Fibroblast of gingiva (primary cell): ENCODE measurements at places on chromosomes 12 and 14.

- peak; percentile 77 for DNase-seq
Observed at GRCh38 chr14:29927376-29928116, at the start of gene PRKD1. PRKD1 (minus strand) TSS chr14:29927847.

DNA sequence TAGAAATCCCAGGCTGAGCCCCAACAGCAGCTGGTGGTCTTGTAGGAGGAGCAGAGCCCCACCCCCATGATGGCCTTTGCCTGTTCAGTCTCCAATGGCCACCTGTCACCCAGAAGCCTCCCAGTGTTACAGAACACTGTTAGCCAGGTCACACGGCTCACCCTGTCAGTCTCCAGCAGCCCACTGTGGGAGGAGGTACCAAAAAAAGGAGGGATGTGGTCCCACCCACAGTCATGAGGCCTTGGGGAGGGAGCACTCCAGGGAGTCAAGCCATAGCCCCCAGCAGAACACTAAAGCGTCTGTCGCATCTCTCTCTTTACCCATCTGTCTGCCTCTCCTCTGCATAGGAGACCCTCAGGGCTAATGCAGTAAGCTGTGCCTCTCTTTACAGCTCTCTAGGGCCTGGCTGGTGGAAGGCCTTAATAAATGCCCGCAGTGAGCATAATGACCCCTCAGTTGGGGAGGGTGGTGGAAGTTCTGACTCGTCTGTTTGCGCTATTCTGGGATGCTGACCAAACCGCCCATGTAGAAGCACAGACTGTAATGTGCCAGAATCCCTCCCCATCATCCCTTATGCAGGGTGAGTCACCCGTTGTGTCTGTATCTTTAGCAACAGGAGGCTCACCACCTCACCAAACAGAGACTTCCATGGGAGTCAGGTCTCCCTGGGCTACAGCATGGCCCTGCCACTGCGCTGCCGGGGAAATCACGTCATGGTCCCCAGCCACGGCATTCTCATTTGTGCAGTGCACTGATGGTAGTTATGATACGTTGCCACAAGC is 14.6 kb downstream of the C14orf132 start:
- DNase-seq, result peak; percentile 89

GRCh38 chr12:4270016-4270830 is 3.3 kb upstream of the CCND2 start:
- no peak for DNase-seq

GRCh38 chr12:64912516-64913255 is 88.2 kb downstream of the TBC1D30 start:
- DNase-seq, result peak; percentile 14

GRCh38 chr14:48686650-48687049 is 899.5 kb downstream of the RPS29 start:
- DNase-seq, result no peak

- DNase-seq, result no peak
Observed at GRCh38 chr12:93011100-93011499, 82.0 kb upstream of the EEA1 start.

GRCh38 chr14:75822522-75823141 is 159.2 kb downstream of the TGFB3 start:
- peak; percentile 73 for DNase-seq

- DNase-seq, result no peak
Observed at GRCh38 chr14:41302776-41303175, 303.9 kb upstream of the LRFN5 start.

- DNase-seq, result peak; percentile 26
Observed at GRCh38 chr14:64337888-64338615, 43.9 kb upstream of the ESR2 start.

DNA sequence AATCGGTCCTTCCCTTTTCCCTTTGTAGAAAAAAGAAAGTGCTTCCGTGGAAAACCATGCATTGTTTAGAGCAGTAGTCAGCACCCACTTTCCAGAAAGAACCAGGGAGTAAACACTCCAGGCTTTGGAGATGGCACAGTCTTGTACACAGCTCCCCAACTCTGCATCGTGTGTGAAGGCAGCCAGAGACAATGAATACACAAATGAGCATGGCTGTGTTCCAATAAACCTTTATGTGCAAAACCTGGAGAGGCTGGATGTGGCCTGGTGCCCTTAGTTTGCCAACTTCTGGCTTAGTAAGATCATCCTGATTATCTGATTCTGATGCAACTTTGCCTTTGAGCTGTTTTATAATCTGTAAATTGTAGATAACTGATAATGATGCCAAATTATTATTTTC is 463.4 kb upstream of the TMEM132C start:
- DNase-seq, result no peak

GRCh38 chr12:48525332-48525731 is at the start of gene OR8S1:
OR8S1 (plus strand) TSS chr12:48525632; CDS start chr12:48525632, 0 bp downstream.
- DNase-seq, result no peak

DNA sequence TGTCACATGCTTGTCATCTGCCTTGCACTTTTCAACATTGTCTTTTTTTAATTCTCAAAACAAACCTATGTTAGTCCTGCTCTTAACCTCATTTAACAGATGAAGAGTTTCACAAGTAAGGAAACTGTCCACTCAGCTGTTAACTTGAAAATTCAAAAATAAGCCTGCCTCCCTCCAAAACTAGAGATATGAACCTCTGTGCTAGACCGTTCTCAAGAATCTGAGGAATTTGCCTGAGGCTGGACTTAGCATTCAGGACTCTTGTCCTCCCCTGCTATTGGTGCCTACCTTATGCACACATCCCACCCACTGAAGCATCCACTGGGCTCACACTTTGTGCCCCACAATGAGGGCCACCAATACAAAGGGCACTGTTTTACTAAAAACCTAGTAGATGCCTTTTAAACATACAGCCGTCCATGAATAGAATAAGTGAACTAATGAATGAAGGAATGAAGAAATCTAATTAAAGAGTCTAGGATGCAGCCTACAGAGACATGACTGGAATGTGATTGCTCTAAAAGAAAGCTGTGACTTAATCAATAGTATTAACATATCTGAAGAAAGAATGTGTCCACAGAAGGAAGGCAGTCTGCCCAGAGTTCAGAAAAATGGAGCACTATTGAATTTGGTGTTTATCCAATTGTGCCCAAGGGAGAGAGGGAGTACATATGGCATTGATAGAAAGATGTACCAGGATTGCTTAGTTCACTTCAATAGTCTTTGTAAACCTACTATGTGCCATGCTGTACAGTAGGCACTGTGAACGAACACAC is 238.5 kb downstream of the SPTSSA start:
- peak; percentile 6 for DNase-seq

DNA sequence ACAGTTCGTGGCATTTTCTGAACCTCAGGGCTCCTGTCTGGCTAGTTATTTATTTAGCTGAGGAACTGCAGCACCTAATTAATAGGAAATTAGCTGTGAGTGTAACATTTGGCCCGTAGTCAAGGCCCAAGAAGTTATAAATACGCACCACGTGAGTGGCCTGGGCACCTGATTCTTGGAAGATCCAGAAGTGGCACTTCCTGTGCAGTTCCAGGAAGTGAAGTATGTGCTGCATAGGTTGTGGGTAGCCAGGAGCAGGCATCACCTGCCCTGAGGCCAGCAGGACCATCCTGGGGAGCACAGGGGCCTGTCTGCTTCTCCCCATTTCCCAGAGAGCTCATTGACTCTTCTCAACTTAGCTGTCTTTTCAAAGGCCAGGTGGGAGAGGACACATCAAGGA is 255.6 kb downstream of the NRXN3 start:
- DNase-seq, result no peak

DNA sequence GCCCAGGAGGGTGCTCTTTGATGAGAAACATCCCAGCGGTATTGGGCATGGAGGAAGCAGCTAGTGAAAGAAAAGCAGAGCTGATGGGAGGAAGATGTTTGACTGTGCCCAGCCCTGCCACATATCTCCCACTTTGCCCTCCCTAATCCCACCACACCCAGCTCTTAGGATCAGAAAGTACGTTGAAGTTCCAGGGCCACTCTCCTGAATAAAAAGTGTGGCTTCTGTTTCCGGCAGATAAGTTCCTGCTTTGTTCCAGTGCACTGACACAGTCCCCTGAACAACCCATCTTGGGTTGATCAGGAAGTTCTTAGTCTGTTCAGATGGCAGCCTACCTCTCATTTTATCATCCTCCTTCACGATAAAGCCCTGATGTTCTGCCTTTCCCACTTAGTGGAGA is 16.5 kb downstream of the TPCN1 start:
- no peak for DNase-seq

GRCh38 chr12:124097701-124098100 is 124.7 kb downstream of the ZNF664 start:
- DNase-seq, result no peak

DNA sequence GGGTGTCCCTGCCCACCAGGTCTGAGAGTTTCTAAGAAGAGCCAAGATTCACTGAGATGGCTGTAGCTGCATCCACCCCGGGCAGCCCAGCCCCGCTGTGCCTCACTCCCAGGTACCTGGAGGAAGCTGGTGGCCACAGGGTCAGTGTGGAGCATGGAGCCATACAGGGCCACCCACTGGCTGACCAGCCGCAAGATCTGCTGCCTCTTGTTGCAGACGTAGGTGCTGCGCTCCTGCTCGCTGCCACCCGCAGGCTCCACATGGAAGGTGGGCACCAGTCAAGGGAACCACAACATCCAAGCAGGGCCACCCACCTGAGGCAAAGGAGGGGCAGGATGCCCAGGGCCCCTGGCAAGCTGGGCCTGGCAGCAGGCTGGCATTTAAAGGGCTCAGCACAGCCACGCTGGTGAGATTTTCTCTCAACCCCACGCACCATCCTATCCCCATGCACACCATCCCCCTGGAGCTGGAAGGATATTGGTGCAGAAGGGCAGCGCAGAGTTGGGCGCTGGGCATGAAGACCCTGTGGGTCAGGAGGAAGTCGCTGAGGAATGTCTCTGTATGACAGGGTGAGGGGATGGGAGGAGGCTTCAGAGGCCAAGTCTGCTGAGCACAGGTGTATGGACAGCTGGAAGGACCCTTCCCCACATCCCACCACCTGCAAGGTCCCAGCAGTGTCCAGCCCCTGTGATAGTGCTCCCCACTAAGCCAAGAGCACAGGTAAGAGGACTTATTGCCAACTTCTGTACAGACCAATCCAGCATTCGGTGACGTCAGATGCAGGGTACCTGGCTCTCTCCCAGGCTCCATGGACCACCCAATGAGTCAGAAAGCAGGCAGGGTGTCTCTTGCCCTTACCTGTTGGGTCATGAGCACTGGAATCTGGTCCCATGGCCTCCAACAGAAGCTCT is 10.8 kb downstream of the RAPGEF3 start:
- no peak for DNase-seq

DNA sequence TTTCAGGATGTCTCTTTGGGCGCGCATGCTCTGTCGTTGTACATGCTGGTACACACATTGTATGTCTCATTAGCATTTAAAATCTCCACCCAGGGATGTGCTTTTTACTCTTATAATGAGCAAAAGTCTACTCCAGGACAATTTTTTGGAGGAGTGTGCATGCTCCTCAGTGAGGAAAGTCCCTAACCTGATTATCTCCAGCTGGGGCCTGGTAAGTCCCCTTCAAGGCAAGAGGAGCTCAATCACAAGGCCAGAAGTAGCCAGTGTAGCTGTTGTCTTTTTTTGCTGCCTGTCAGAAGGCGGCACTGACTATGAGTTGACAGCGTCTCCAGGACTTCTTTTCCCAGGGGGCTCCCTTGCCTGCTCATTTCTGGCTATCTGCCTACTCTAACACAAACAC is 218.3 kb upstream of the CNTN1 start:
- DNase-seq, result no peak

DNA sequence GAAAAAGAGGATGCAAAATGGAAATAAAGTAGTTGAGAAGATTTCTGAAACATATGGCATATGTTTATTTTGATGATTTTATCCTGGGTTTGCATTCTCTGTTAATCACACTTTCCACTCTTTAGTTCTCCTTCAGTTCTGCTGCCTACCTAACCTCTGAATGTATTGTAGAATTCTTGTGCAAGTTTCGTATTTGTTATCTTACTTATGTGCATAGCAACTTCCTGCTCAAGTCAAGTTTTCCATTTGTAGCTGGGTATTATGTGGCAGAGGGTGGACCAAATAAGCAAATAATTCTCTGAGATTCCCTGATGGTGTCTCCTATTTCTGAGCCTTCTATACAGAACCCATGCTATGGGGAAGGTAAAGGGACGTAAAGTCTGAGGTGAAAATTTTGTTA is 381.6 kb downstream of the FOXG1 start:
- DNase-seq, result peak; percentile 13

DNA sequence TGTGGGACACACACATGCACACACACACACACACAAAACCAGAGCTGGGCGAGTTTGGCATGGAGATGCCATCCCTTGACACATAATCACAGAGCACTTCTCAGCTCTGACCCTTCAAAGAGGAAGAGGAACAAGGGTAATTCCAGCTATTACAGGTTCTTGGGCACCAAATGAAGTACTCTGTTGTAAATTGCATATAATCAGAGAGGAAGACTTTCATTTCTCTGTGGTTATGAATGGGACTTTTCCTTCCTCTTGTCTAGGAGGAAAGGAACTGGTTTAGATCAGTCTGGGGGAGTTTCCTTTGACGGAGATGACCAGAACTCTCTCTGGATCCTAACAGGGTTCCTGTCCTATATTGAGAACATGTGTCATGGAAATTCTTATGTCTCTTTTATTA is 26.4 kb upstream of the FGF6 start:
- DNase-seq, result no peak

DNA sequence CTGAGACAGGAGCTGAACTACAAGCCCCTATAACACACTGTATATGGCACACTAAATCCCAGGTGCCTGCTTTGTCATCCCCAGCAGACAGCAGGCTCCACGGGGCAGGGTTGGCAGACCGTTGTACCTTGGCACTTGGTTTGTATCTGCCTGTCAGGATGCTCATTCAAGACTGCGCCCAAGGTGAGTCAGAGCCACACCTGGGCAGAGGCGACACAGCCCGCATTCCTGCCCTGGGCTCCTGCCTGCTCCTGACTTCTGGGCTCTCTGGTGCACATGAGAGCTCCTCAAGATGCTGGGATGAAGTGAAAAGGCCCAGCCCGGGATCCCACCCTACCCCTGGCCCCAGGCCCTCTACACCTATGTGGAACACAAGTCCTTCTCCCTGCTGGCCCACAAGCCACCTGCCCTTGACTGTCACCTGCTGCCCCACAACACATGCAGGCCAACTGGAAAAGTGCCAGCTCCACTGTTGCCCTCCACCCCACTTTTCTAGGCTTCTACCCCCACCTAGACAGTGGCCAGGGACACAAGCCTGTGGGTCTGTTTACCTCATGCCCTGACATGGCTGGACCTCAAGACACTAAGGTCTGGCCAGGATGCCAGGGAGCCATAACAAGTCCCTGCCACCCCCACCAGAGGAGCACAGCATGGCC is 30.8 kb upstream of the PNMA1 start:
- DNase-seq, result no peak

- DNase-seq, result no peak
Observed at GRCh38 chr12:15873556-15873955, 8.6 kb upstream of the STRAP start.

GRCh38 chr12:94628819-94629472 is 21.4 kb downstream of the TMCC3 start:
- no peak for DNase-seq

DNA sequence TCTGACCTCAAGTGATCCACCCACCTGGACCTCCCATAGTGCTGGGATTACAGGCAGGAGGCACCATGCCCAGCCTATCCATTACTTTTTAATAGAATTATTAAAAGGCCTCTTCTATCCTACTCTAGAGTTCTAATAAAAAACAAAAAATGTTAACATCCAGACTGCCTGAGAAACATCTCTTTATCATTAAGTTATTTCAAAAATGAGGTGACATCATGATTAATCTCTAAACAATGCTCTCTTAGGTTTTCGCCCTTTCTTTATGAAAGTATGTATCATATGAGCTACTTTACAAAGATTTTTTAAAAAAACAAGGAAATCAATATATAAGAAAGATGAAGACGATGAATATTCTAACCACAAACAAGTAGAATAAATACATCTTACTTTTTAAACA is 52.6 kb downstream of the FGD6 start:
- no peak for DNase-seq
